ENCODE measurements at places on chromosomes 4 and X.

DNA sequence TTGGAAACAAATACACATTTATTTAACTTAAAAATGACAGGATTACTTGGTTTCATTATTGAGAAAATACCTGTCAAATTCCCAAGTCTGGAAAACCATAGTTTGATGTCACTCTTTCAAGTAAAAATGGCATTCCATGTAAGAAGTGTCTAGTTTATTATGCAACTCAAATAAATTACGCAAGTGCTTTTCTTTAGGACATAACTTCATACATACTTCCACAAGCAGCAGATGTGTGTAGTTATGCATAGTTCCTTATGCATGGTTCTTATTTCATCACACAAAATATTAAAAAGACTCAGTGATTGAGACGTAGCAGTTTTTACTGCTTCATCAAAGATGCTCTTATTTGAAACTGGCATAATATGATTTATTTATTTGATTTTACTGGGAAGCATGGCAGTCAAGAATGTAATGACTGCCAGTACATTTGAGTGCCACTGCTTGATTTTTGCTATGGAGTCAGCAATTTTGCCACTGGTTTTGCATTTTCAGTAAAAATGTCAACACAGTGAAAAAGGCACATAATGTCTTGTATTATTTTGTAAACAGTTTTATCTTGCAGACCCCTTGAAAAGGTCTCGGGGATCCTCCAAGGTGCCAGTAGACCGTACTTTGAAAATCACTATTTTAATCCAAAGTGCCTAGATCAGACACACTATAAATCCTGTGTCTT, 62.1 kb downstream of the CLCN3 start:
- no peak for DNase-seq

DNA sequence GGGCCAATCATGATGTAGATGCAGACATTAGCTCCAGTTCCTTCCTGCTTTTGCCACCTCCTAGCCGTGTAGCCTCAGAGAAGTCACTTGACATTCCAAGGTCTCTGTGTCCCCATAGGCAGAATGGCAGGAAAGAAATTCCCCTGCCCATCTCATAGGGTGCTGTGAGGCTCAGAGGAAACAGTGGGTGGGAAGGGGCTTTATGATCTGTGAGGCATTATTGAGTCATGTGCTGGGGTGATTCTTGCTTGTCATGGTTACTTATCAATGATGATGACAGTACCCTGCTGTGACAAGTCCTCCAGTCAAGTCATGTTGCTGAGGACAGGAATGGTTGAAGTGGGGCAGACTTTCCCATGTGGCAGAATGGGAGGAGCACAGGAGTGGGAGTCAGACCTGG, 63.7 kb downstream of the MSX1 start:
- no peak for DNase-seq

- DNase-seq, result peak; percentile 52
Measured at GRCh38 chr4:86280246-86280645, 79.6 kb downstream of the MAPK10 start.

DNA sequence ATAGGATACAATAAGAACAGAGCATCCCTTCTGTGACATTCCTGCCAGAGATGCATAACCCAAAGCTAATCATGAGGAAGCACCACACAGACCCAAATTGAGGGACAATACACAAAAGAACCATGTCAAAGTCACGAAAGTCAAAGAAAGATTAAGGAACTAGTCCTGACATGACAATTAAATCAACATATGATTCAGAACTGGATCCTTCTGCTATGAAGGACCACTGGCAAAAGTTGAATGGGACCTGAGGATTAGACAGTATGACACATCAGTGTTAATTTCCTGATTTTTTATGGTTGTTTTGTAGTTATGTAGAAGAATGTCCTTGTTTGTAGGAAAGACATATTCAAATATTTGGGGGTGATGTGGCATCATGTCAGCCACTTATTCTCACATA, 13.9 kb downstream of the ACOT9 start:
- no peak for DNase-seq

- DNase-seq, result no peak
Measured at GRCh38 chr4:174016251-174016650, 267.2 kb downstream of the FBXO8 start.

DNA sequence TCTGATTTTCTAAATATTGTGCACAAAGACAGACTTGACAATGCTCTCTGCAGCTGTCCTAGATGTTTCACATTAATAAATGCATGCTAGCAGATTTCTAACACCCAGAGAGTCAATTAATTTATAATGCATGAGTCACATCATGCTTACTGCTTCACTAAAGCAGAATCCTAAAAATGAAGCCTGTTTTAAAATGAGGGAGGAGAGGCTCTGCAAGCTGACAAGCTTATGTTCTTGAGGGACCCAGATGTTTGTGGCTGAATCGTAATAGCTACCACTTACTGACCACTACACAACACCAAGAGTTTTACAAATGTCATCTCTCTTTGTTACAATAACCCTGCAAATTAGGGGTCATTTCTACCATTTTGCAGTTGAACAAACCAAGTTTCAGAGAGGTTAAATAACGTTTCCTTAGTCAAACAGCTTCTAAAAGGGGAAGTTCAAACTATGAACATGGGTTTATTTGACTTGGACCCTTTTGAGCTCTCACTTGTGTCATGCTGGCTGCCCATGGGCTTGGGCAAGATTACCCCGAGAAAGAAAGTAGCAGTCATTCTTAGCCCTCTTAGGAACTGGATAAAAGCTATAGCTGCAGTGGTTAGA, 262.7 kb upstream of the ETNPPL start:
- DNase-seq, result peak; percentile 17

- no peak for DNase-seq
Measured at GRCh38 chr4:25377572-25378436, 741 bp downstream of the ANAPC4 start.

All from astrocyte of the hippocampus (primary cell).